A549 treated with AZD2906 at 1 μM for 4 hours (cell line): ENCODE measurements at places on chromosomes 16 and 17. TPM values are rescaled to one million over a fixed set of nuclear protein-coding genes. Genes with fewer than 3 reads are reported as not detected.

The FAM83G gene
- 30.4 to 39.4 TPM (median 34.4 TPM) in 5 replicates for total RNA-seq

The SULT1A2 gene
- 0.07 to 0.14 TPM in 2 of 5 replicates, not detected in the others for total RNA-seq

The ZSCAN10 gene
- total RNA-seq, result 0.03 to 0.05 TPM in 2 of 5 replicates, not detected in the others

The KRT25 gene
- not detected in 5 replicates for total RNA-seq

The MMP2 gene
- 8.1 to 11.7 TPM (median 10.7 TPM) in 5 replicates for total RNA-seq

The SAMD14 gene
- 0.25 to 0.52 TPM (median 0.49 TPM) in 5 replicates for total RNA-seq

The GTF3C1 gene
- total RNA-seq, result 58.9 to 73.3 TPM (median 64.9 TPM) in 5 replicates

The PLA2G10 gene
- 0.33 to 0.63 TPM (median 0.48 TPM) in 5 replicates for total RNA-seq

The SMARCD2 gene
- total RNA-seq, result 53.1 to 63.3 TPM (median 56.4 TPM) in 5 replicates

The PDP2 gene
- total RNA-seq, result 5.3 to 6.8 TPM (median 5.9 TPM) in 5 replicates

The TAC4 gene
- not detected in 5 replicates for total RNA-seq

The SEC14L5 gene
- total RNA-seq, result 0.01 to 0.03 TPM (median 0.03 TPM) in 5 replicates

The OR2C1 gene
- total RNA-seq, result not detected in 5 replicates

The PLCD3 gene
- total RNA-seq, result 126 to 190 TPM (median 170 TPM) in 5 replicates

The PLK1 gene
- 143 to 166 TPM (median 159 TPM) in 5 replicates for total RNA-seq

The KRTAP4-6 gene
- total RNA-seq, result not detected in 5 replicates

The AOC3 gene
- 1.0 to 1.6 TPM (median 1.3 TPM) in 5 replicates for total RNA-seq

The TP53I13 gene
- total RNA-seq, result 68.4 to 114 TPM (median 103 TPM) in 5 replicates

The PRSS27 gene
- 1.1 to 2.3 TPM (median 1.8 TPM) in 5 replicates for total RNA-seq

The KRTAP4-3 gene
- not detected in 5 replicates for total RNA-seq

The HBZ gene
- 0.10 TPM in 1 of 5 replicates, not detected in the others for total RNA-seq

The TBC1D3C gene
- total RNA-seq, result not detected in 5 replicates

The PALB2 gene
- 11.0 to 12.1 TPM (median 11.9 TPM) in 5 replicates for total RNA-seq

The C1QTNF8 gene
- 0.05 to 0.08 TPM in 2 of 5 replicates, not detected in the others for total RNA-seq

The DNAAF1 gene
- 0.21 to 0.48 TPM (median 0.34 TPM) in 5 replicates for total RNA-seq

The EVI2B gene
- 0.02 to 0.06 TPM (median 0.06 TPM) in 3 of 5 replicates, not detected in the others for total RNA-seq

The NXPH3 gene
- total RNA-seq, result 1.1 to 1.5 TPM (median 1.5 TPM) in 5 replicates

The INPP5K gene
- total RNA-seq, result 23.3 to 25.6 TPM (median 25.2 TPM) in 5 replicates

The ATP2A1 gene
- 1.3 to 5.2 TPM (median 1.5 TPM) in 5 replicates for total RNA-seq

The SLC13A2 gene
- total RNA-seq, result 0.05 to 0.21 TPM (median 0.10 TPM) in 5 replicates

The BAHCC1 gene
- total RNA-seq, result 6.7 to 10.0 TPM (median 8.0 TPM) in 5 replicates

The ZACN gene
- 0.17 to 0.38 TPM (median 0.30 TPM) in 5 replicates for total RNA-seq

The RNF40 gene
- total RNA-seq, result 70.9 to 82.8 TPM (median 79.3 TPM) in 5 replicates

The ITGA2B gene
- 1.0 to 1.5 TPM (median 1.3 TPM) in 5 replicates for total RNA-seq

The TRPV3 gene
- 0.14 to 0.30 TPM (median 0.20 TPM) in 5 replicates for total RNA-seq

The PLEKHM1 gene
- total RNA-seq, result 18.7 to 23.3 TPM (median 20.0 TPM) in 5 replicates

The CLDN7 gene
- total RNA-seq, result 2.2 to 3.2 TPM (median 2.9 TPM) in 5 replicates

The P2RX5 gene
- total RNA-seq, result 16.3 to 24.9 TPM (median 22.8 TPM) in 5 replicates

The ZFPM1 gene
- 3.1 to 7.2 TPM (median 6.4 TPM) in 5 replicates for total RNA-seq

The MYH13 gene
- total RNA-seq, result 0.01 to 0.02 TPM (median 0.02 TPM) in 4 of 5 replicates, not detected in the other

The CTRB2 gene
- total RNA-seq, result 0.16 TPM in 1 of 5 replicates, not detected in the others

The UBN1 gene
- 25.8 to 27.0 TPM (median 26.5 TPM) in 5 replicates for total RNA-seq
